Dermis blood vessel endothelial cell (primary cell): ENCODE measurements at places on chromosomes 6 and 20. TPM values are rescaled to one million over a fixed set of nuclear protein-coding genes. Genes with fewer than 3 reads are reported as not detected.

Gene DZANK1
- total RNA-seq: 0.34 and 0.70 TPM in 2 replicates

Gene PKIG
- 177 and 275 TPM in 2 replicates for total RNA-seq

Gene HUS1B
- 0.98 and 1.5 TPM in 2 replicates for total RNA-seq

Gene LY86
- not detected in 2 replicates for total RNA-seq

Gene MSH5
- 7.1 and 8.5 TPM in 2 replicates for total RNA-seq

Gene DLK2
- total RNA-seq: 0.60 and 0.68 TPM in 2 replicates

Gene PLA2G7
- not detected in 2 replicates for total RNA-seq
